ENCODE measurements at places on chromosomes 12 and 14. TPM values are rescaled to one million over a fixed set of nuclear protein-coding genes. Genes with fewer than 3 reads are reported as not detected.

DNA sequence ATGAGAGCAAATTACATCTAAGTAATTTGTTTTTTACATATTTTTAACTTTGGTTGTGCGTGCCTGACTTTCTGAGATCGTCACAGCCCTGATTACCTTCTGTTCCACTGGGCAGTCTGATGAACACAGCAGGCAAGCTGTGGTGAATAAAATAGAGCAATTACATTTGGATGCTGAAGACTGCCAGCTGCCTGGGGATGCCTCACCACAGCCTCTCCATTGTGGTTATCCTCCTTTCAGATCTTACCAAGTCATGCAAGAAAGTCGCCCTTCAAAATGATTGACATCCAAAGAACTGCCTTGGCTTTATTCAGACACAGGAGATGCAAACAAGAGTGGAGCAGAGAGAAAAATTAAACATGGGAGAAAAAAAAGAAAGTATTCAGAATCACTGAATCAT is 456.6 kb upstream of the TMPO start:
- no peaks in the 10 kb centered on the region for H3K4me1 ChIP-seq
- no peak overlapping the region for H3K27ac ChIP-seq
- H3K27me3 ChIP-seq = no peaks in the 10 kb centered on the region
- no peak overlapping the region for H3K4me3 ChIP-seq
- DNase-seq = no peak
- H3K36me3 ChIP-seq = no peaks in the 10 kb centered on the region

DNA sequence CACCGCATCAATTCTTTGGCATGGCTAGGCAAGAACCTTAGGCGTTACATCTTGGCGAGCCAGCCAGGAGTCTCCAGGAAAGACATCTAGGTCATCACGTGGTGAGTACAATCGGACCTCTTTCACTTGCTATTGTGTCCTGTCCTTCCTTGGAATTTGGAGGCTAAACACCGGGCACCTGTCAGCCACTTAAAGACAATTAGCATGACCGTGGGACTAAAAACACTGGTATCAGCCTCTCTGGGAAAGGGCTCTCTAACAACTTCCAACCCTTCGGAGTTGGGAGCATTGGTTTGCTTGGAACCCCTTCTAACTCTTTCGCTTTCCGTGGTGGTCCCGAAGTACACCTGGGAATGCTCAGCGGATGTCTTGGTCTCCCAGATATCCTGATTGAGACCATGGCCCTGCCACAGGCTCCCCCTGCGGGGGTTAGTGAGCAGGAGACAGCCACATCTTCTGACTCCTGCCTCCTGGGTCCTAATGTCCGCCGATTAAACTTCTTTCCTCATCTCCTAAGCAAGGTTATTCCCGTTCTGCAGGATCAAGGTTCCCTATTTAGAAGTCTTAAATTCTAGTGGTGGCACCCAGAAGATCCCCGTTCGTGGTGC is 971.7 kb downstream of the FSCB start:
- no peak for DNase-seq
- H3K27me3 ChIP-seq = no peaks in the 10 kb centered on the region
- H3K4me1 ChIP-seq = no peaks in the 10 kb centered on the region

DNA sequence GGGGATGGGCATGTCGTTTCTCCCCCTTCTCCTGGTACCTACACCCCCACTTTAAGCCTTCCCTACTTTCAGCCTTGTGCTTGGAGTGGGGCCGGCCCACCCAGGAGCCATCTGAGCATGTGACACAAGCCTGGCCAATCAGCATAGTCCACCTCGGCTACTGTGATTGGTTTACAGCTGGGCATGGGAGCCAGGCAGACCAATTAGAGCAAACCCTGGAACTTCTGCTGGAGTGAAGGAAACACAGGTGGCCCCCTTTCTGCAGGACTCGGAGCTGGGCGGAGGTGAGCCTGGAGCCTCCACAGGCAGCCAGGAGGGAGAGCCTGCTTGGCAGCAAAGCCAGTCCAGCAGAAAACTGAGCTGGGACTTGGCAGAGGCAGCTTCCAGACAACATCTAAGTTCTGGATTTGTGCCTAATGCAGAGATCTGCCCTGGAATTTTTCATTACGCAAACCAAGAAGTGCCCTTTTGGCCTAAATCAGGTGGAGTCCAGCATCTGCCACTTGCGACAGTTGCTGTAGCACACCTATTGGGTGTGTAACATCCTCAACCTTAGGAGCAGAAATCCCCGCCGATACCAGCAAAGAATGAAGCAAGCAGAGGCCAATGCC is 59.5 kb downstream of the SCARB1 start:
- H3K4me1 ChIP-seq = no peaks in the 10 kb centered on the region
- no peaks in the 10 kb centered on the region for H3K36me3 ChIP-seq
- no peak overlapping the region for H3K4me3 ChIP-seq
- H3K27ac ChIP-seq = peak overlapping the region; percentile 24
- no peak for DNase-seq

DNA sequence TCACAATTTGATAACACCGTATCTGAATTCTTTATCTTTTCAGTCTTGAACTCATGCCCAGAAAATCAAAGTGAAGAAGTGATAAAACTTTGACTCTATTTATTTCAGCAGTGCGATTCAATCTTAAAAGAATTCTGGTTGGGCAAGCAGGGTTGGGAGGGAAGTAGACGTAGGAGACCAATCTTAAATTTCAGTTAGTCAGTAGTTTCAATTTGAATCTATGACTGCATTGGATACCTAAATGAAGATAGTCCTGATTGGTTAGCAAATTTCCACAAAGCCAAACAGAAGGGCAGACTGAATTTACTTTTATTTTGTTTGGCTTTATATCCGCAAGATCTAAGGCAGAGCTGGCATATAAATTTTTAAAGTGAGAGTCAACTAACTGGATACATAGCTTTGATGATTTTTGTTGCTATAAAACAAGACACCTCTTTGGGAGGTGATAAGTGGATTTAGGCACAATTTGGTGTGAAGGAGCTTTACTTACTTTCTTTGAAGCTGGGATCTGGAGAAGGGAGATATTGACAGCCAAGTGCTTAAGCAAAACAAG is 2.6 kb downstream of the ACSS3 start:
- H3K4me3 ChIP-seq = peak overlapping the region; percentile 86
- H3K4me1 ChIP-seq = peaks cover 49% of the 10 kb centered on the region
- no peak for DNase-seq
- H3K27me3 ChIP-seq = no peaks in the 10 kb centered on the region
- H3K36me3 ChIP-seq = no peaks in the 10 kb centered on the region
- peak overlapping the region; percentile 96 for H3K27ac ChIP-seq

- peak overlapping the region; percentile 19 for H3K27ac ChIP-seq
- no peak for DNase-seq
- H3K27me3 ChIP-seq = no peaks in the 10 kb centered on the region
- H3K4me3 ChIP-seq = no peak overlapping the region
These were observed 422.5 kb upstream of the PDE3A start for GRCh38 chr12:19945559-19946435.

- H3K4me1 ChIP-seq = no peaks in the 10 kb centered on the region
- H3K4me3 ChIP-seq = no peak overlapping the region
- DNase-seq = peak; percentile 76
- H3K36me3 ChIP-seq = no peaks in the 10 kb centered on the region
These were observed 182.2 kb upstream of the GRIP1 start for GRCh38 chr12:66860752-66861750.

- no peak for DNase-seq
- no peak overlapping the region for H3K4me3 ChIP-seq
- H3K36me3 ChIP-seq = no peaks in the 10 kb centered on the region
- no peaks in the 10 kb centered on the region for H3K27me3 ChIP-seq
These were observed 14.7 kb upstream of the GNPNAT1 start for GRCh38 chr14:52806115-52806514.

GRCh38 chr14:100788942-100789341 is 37.0 kb upstream of the MEG3 start:
- H3K36me3 ChIP-seq = no peaks in the 10 kb centered on the region
- DNase-seq = no peak
- H3K4me1 ChIP-seq = no peaks in the 10 kb centered on the region
- peaks cover 5% of the 10 kb centered on the region for H3K27me3 ChIP-seq
- H3K4me3 ChIP-seq = no peak overlapping the region

DNA sequence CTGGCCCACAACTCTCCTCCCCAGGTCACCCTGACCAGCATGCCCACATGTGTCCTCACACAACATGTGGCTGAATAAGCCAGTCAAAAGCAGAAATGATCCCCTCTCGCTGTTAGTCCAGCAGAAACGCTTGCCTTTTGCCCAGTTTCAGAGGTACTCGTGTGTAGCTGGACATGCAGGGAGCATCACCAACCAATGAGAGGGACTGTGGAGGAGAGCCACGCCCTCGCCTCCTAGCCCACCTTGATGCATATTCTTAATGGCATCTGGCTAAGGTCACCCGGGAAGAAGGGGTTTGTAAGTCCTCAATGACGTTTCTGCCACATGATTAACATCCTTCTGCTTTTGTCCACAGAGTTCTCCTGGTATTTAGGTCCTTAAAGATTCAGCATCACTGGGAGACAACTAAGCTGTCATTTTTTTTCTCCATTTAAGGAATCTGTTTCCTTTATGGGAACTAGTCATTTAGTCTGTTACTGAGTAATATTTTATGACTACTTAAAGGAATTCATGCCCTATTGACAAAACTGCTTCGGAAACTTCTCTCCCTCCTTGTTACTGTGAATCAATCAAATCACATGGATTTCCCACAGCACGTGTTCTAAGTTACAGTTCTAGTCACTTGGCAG is 134.0 kb downstream of the GCH1 start:
- peak overlapping the region; percentile 97 for H3K27ac ChIP-seq
- H3K36me3 ChIP-seq = peaks cover 59% of the 10 kb centered on the region
- peaks cover 54% of the 10 kb centered on the region for H3K4me1 ChIP-seq
- no peaks in the 10 kb centered on the region for H3K27me3 ChIP-seq

DNA sequence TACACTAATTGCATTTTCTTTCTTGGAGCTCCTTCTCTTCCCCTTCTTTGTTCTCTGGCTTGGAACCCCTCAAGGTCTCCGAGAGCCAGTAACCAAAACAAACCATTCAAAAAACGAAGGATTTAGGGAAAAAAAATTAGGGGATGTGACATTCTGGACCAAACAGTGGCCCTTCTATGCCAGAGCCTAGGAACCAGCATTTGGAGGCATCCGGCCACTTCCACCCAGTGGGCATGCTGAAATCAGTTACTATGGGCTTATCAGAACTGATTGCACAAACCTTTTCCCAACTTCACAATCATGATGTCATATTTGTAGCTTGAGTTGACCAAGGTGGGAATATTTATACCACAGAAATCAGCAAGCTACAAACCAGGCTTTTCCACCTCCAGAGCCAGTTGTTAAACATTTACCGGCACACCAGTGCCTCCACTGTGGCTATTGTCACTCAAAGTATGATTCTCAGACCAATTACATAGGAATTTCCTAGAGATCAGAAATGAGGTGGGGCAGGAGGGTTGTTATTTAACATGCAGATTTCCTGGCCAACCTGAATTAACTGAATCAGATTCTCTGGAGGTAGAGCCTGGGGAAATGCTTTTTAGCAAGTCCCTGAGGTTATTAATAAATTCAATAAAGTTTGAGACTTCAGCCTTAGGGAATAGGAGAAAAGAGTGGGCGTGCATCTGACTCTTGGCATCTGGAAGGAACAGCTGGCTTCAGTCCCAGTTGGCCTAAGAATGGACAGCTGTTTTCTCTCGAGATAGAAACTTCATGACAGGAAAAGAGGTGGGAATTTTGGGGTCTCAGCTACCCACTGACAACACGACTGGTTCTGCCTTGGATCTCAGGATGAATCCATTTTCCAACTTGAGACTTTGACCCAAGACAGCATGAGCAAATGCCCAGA is 273.9 kb downstream of the ZFP36L1 start:
- H3K4me3 ChIP-seq = no peak overlapping the region
- DNase-seq = peak; percentile 58
- H3K4me1 ChIP-seq = peaks cover 61% of the 10 kb centered on the region
- H3K27me3 ChIP-seq = no peaks in the 10 kb centered on the region
- H3K27ac ChIP-seq = peak overlapping the region; percentile 53

DNA sequence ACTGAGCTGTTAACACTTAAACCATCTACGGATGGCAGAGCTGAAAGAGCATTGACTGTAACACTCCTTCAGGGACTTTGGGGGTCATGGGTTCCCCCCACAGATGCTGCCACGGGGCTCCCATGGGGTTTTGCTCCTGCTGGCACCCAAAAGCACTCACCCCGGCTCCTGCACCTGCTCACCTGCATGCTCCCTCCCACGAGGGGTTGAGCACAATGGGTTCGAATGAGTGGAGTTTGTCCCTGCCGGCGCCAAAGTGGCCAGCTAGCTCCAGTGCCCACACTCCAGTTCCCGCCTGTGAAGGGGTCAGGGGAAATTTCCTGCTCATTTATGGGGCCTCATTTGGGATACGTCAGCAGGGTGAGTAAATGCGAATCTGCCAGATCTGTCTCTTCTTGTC is 40.7 kb downstream of the TNFAIP2 start:
- H3K36me3 ChIP-seq = no peaks in the 10 kb centered on the region
- H3K4me3 ChIP-seq = no peak overlapping the region
- DNase-seq = no peak
- H3K4me1 ChIP-seq = no peaks in the 10 kb centered on the region
- H3K27me3 ChIP-seq = no peaks in the 10 kb centered on the region

GRCh38 chr14:25516838-25517237 is 466.9 kb upstream of the STXBP6 start:
- H3K4me1 ChIP-seq = no peaks in the 10 kb centered on the region
- H3K4me3 ChIP-seq = no peak overlapping the region
- H3K36me3 ChIP-seq = no peaks in the 10 kb centered on the region
- H3K27me3 ChIP-seq = no peaks in the 10 kb centered on the region

DNA sequence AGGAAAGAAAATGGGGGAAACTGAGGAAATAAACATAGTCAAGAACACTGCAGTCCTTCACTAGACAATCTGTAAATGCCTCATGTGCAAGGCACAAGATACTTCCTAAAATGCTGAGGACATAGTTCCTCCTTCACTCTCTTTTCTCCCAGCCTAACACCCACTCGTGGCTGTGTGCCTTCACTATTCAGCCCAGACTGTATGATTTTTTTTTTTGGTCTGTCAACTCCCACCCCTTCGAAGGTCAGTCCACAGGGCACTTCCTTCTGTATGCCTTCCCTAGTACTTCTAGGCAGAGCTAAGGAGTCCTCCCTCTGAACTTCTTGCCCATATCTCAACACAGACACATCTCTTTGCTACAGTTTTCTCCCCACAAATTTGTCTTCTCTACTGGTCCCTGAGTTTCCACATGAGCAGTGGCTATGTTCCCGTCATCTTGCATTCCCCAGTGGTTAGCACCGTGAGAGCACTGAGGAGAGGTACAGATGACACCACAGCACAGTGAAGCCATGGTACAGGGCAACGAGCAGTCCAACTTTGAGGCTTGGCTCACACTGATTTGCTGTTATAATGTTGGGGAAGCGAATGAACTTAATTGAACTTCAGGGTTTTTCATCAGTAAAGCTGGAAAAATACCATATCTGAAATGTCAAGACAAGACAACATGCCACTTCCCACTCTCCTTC is 24.1 kb upstream of the SYCP3 start:
- H3K27me3 ChIP-seq = no peaks in the 10 kb centered on the region
- H3K27ac ChIP-seq = no peak overlapping the region
- no peak for DNase-seq
- no peak overlapping the region for H3K4me3 ChIP-seq

Gene PSME2
- 40.6 TPM for total RNA-seq

Gene A2ML1
- total RNA-seq = 0.15 TPM

Gene CD163
- 43.3 TPM for total RNA-seq

Gene DHRS4L2
- 10.6 TPM for total RNA-seq

Measured in right atrium auricular region (tissue), 2 donors.